SW 1271 (cell line): ENCODE measurements at places on chromosomes 2 and 18.
A peak's percentile ranks its signal among the peaks of the same experiment; 100 is the strongest.

DNA sequence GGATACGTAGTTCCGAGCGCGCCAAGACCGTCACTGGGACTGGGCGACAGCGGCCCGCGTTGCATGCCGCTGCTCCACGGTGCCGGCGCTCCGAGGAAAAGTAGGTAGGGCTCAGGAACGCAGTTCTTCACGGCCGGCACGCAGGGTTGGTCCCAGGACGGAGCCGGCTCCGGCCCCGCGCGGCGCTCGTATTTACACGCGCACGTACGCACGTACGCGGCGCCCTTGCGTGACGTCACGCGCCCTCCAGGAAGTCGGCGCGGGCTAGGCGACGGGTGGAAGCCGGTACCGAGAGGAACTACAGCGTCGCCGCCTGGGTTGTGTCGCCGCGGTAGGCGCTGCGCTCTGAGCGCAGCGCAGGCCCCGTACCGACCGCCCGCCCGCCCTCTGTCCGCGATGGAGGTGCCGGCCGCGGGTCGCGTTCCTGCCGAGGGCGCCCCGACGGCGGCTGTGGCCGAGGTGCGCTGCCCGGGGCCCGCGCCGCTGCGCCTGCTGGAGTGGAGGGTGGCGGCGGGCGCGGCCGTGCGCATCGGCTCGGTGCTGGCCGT lies at the start of gene CTDP1:
TSS of gene CTDP1 (plus strand) at position 252 of the 548 bp plus-strand sequence. CDS start at position 397, 145 bp downstream.
- peak; percentile 56 for DNase-seq

DNA sequence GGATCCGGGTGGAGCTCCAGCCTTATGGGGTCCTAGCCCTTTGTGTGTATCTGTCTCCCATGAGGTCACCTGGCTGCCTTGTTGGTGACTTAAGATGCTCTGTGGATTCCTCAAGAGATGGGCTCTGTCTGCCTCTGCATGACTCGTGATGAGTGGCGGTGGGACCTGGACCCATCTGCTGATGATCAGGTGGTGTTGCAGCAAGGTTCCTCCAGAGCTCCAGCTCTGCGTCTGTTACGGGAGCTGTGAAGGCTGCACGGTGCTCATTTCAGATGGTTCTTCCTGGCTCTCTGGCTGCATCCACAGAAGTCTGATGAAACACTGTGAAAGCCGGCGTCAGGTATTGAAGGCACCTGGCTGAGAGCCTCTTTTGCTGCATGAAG lies 2.4 kb downstream of the AGAP1 start:
- no peak for DNase-seq

DNA sequence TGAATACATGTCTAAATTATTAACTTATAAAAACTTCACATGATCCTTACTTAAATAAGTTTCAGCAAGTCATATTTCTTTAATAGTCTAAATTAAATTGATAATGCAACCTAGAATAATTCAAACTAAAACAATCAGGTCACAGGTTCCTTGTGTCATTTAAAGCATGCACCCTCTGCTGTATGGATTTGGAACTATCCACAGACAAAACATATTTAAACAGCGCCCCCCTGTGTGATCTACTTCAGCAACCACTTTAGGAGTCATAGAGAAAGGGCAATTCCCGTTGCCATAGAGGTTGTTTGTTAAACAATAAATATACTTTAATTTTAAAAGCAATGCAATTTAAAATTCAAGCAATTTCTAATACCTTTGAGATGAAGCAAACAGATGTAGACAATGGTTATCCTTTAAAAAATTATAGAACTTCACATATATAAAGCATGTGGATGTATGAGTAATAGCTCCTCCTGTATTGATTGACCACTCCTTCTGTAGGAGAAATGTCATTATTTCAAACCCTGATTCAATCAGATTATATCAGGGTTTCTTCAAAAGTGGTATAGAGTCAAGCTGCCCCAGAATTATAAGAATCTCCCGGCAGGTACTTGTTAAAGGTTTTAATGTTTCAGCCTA lies 21.2 kb downstream of the GRB14 start:
- DNase-seq, result peak; percentile 61

- no peak for DNase-seq
These were observed 382.3 kb downstream of the FIGN start for GRCh38 chr2:163353551-163353950.

- peak; percentile 38 for DNase-seq
These were observed 57.0 kb downstream of the ZNF407 start for GRCh38 chr18:74654638-74655037.

DNA sequence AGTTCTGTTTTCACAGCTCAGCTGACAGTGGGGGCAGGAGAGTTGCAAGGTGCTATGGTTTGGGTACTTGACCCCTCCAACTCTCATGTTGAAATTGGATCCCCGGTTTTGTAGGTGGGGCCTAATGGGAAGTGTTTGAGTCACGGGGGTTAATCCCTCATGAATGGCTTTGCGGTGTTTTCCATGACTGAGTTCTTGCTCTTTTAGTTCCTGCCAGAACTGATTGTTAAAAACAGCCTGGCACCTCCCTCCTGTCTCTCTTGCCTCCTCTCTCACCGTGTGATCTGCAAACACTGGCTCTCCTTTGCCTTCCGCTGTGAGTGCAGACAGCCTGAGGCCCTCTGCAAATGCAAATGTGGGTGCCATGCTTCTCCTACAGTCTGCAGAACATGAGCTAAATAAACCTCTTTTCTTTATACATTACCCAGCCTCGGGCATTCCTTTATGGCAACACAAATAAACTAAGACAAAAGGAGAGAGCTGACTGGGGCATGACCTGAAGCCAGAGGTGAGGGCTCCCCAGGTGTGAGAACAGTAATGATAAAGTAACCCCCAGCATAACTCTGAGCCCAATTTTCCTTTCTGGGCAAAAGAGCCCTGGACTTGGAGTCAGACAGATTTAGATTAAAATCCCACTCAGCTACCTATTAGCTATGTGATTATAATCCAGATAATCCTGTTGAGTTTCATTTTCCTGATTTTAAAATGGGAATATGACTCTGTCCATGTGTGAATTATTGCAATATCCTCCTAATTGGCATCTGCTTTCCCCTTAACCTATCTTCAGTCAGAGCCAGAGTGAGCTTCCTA lies 64.9 kb upstream of the CAPN13 start:
- DNase-seq, result no peak
